CD8-positive, alpha-beta memory T cell (primary cell): ENCODE measurements at places on chromosomes 13 and 19. TPM values are rescaled to one million over a fixed set of nuclear protein-coding genes. Genes with fewer than 3 reads are reported as not detected.

GRCh38 chr19:18379803-18380747, 5.9 kb upstream of the GDF15 start:
- peak overlapping the region; percentile 57 for H3K27ac ChIP-seq
- no peak for DNase-seq
- no peaks in the 10 kb centered on the region for H3K36me3 ChIP-seq
- H3K4me3 ChIP-seq, result no peak overlapping the region

The CCDC169 gene
- not detected for total RNA-seq

- no peaks in the 10 kb centered on the region for H3K36me3 ChIP-seq
- H3K27me3 ChIP-seq, result no peaks in the 10 kb centered on the region
- no peaks in the 10 kb centered on the region for H3K4me1 ChIP-seq
- no peak for DNase-seq
Measured at GRCh38 chr13:98349731-98350305, 172.7 kb upstream of the RNF113B start.

GRCh38 chr19:45676851-45677263, 8.8 kb downstream of the GIPR start:
- H3K27me3 ChIP-seq, result no peaks in the 10 kb centered on the region
- peak overlapping the region; percentile 59 for H3K4me3 ChIP-seq
- peaks cover 16% of the 10 kb centered on the region for H3K4me1 ChIP-seq
- peak; percentile 49 for DNase-seq
- H3K36me3 ChIP-seq, result no peaks in the 10 kb centered on the region

- no peaks in the 10 kb centered on the region for H3K27me3 ChIP-seq
- H3K4me1 ChIP-seq, result peaks cover 28% of the 10 kb centered on the region
- DNase-seq, result no peak
Measured at GRCh38 chr13:45301263-45301662, 39.7 kb downstream of the TPT1 start.

GRCh38 chr13:38265132-38265497, 84.5 kb upstream of the UFM1 start:
- no peak overlapping the region for H3K27ac ChIP-seq
- no peak for DNase-seq
- no peaks in the 10 kb centered on the region for H3K4me1 ChIP-seq
- no peaks in the 10 kb centered on the region for H3K27me3 ChIP-seq

- H3K36me3 ChIP-seq, result no peaks in the 10 kb centered on the region
- no peak overlapping the region for H3K4me3 ChIP-seq
- no peaks in the 10 kb centered on the region for H3K27me3 ChIP-seq
- H3K4me1 ChIP-seq, result no peaks in the 10 kb centered on the region
- no peak for DNase-seq
- no peak overlapping the region for H3K27ac ChIP-seq
Measured at GRCh38 chr13:107866941-107867623, 348.3 kb downstream of the LIG4 start.

The SLC8A2 gene
- not detected for total RNA-seq

DNA sequence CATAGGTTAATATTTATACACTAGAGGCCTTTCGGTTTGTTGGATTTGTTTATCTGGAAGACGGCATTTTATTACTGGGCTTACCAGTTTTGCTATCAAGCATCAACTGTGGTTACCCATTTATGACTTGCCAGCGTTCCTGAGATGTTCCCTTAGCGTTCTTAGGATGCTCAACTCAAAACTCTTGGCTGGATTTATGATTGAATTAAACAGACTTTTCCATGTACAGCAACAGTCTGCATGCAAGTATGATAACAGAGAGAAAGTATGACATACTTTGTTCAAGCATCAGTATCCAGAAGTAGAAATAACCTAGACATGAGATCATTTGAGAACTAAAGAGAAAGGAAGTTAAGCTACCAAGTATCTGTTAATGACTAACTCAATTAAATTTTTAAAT, 29.9 kb upstream of the RNF113B start:
- no peaks in the 10 kb centered on the region for H3K36me3 ChIP-seq
- no peaks in the 10 kb centered on the region for H3K4me1 ChIP-seq
- DNase-seq, result no peak
- H3K4me3 ChIP-seq, result no peak overlapping the region
- H3K27ac ChIP-seq, result no peak overlapping the region
- no peaks in the 10 kb centered on the region for H3K27me3 ChIP-seq

The PTH2 gene
- total RNA-seq, result not detected

The OR7C1 gene
- total RNA-seq, result not detected

GRCh38 chr19:5956323-5956722, 21.6 kb downstream of the RANBP3 start:
- H3K27ac ChIP-seq, result no peak overlapping the region
- H3K4me3 ChIP-seq, result no peak overlapping the region
- no peaks in the 10 kb centered on the region for H3K36me3 ChIP-seq

DNA sequence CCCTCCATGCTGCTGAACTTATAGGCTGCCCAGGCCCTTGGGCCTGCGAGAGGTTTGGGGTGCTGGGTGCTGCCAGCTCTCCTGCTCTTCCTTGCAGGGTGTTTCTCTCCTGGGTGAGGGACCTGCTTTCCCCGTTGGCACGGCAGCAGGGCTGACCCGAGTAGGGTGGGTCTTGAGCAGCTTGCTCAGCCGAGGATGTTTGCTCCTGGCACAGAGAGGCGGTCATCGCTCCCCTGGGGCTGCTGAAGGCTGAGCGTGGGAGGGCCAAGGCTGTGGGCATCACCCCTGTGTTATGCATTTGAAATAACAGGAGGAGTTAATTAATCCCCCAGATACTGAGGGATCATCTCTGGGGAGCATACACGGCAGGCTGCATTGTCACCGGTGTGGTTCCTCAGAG, 5.3 kb downstream of the KCTD15 start:
- H3K4me1 ChIP-seq, result no peaks in the 10 kb centered on the region
- H3K4me3 ChIP-seq, result no peak overlapping the region
- DNase-seq, result no peak
- H3K27ac ChIP-seq, result no peak overlapping the region
- H3K27me3 ChIP-seq, result no peaks in the 10 kb centered on the region

The LENG1 gene
- total RNA-seq, result 6.8 TPM

DNA sequence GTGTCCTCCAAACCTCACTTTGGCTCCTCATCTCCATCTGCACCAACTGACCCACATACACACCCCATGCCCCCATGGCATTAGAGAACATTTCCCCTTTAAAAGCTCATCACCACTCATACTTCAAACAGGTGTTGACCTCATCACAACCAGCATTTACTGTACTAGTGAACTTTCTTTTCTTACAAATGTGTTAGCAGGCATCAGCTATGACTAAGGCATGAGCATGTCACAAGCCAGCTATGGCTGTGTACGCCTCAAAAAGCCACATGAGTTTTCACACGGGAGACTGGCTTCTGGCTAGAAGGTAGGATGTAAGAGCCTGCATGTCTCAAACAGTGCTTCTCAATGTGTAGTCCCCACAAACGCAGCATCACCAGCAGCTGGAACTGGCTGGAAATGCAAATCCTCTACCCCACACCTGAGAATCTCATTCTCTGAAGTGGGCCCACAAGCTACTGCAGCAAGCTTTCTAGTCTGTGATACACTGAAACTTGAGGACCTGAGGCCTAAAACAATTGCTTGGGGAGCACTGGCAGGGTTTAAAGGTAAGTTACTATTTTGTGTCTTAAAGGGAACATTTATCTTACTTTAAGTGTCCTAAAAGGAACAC, 66.8 kb downstream of the TUBGCP3 start:
- H3K4me1 ChIP-seq, result no peaks in the 10 kb centered on the region
- no peak for DNase-seq
- no peak overlapping the region for H3K4me3 ChIP-seq
- peaks cover 15% of the 10 kb centered on the region for H3K36me3 ChIP-seq
- H3K27ac ChIP-seq, result no peak overlapping the region

The KEAP1 gene
- total RNA-seq, result 101 TPM

DNA sequence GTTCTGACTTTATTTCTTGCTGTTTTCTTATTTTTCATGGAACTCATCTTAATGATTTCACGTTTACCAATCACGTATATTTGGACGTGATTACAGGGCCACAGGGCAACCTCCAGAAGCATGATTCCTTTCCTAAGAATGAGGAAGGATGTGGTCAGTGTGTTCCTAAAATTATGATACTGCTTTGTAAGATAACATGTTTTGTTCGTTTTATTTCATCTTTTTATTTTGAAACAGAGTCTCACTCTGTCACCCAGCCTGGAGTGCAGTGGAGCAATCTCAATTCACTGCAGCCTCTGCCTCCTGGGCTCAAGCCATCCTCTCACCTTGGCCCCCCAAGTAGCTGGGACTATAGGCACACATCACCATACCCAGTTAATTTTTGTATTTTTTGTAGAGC, 24.8 kb upstream of the LAIR1 start:
- no peaks in the 10 kb centered on the region for H3K27me3 ChIP-seq
- no peak overlapping the region for H3K27ac ChIP-seq
- no peaks in the 10 kb centered on the region for H3K36me3 ChIP-seq
- no peak overlapping the region for H3K4me3 ChIP-seq
- DNase-seq, result no peak

GRCh38 chr13:114226699-114227323, 7.9 kb upstream of the CDC16 start:
- H3K4me3 ChIP-seq, result no peak overlapping the region
- no peaks in the 10 kb centered on the region for H3K36me3 ChIP-seq

DNA sequence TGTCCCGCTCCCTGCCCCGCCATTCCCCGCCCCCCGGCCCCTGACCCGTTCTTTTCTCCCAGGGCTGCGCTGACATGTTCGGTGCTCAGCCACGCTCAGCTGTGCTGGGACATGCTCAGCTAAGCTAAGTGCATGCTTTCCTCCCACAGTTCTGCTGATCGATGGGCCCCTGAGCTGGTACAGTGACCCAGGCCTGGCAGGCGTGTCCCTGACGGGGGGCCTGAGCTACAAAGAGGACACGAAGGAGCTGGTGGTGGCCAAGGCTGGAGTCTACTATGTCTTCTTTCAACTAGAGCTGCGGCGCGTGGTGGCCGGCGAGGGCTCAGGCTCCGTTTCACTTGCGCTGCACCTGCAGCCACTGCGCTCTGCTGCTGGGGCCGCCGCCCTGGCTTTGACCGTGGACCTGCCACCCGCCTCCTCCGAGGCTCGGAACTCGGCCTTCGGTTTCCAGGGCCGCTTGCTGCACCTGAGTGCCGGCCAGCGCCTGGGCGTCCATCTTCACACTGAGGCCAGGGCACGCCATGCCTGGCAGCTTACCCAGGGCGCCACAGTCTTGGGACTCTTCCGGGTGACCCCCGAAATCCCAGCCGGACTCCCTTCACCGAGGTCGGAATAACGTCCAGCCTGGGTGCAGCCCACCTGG, 3.7 kb downstream of the TNFSF9 start:
- H3K4me1 ChIP-seq, result peaks cover 55% of the 10 kb centered on the region
- H3K27ac ChIP-seq, result no peak overlapping the region
- peaks cover 9% of the 10 kb centered on the region for H3K27me3 ChIP-seq
- H3K4me3 ChIP-seq, result no peak overlapping the region

The NANOS3 gene
- total RNA-seq, result 1.5 TPM

The ZNF837 gene
- total RNA-seq, result 2.3 TPM

DNA sequence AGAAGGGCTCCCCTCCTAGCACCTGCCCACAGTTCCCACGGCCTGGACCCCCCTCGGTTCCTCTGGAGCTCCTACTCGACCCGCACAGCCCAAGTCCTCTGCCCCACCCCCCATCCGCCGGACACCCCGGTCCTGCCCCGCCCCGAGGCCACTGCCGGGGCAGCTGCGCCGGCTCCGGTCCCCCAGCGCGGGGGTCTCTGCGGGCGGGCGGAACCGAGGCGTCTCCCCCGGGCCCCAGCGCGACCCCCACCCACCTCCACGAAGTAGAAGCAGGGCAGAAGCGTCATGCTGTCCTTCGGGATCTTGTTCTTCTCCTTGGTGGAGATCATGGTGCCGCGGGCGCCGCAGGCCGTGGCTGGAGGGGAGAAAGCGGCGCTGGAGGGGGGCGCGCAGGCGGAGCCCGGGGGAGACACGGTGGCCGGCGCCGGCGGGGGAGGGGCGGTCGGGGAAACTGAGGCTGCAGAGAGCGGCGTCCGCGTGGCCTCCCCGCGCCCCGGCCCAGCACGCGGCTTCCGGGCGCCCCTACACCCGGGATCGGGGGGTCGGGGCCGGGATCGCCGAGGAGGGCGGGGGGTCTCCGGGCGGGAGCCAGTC, 427 bp downstream of the PLPPR3 start:
- no peak overlapping the region for H3K4me3 ChIP-seq
- peaks cover 6% of the 10 kb centered on the region for H3K27me3 ChIP-seq
- no peak overlapping the region for H3K27ac ChIP-seq
- no peaks in the 10 kb centered on the region for H3K4me1 ChIP-seq

The VSTM1 gene
- not detected for total RNA-seq

The SIGLEC6 gene
- not detected for total RNA-seq

DNA sequence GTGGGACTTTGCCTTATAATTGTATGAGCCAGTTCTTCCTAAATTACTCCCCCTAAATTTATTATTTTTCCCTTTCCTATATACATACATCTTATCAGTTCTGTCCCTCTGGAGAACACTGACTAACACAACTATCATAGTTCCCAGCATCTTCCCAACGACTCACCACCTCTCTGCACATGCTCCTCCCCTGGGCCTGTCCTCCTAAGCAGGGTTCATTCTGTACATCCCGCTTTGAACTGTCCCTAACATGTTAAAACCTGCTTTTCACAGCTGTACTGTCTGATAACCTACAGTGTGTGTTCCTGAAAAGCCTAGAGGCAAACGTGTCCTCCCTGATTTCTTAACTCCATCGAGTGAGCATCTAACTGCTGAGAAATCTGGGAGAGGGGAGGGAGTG, 141.7 kb downstream of the EFNB2 start:
- DNase-seq, result no peak
- H3K27ac ChIP-seq, result no peak overlapping the region
- H3K27me3 ChIP-seq, result no peaks in the 10 kb centered on the region
- no peaks in the 10 kb centered on the region for H3K4me1 ChIP-seq

- no peak overlapping the region for H3K27ac ChIP-seq
- peaks cover 48% of the 10 kb centered on the region for H3K36me3 ChIP-seq
- no peak for DNase-seq
- no peaks in the 10 kb centered on the region for H3K27me3 ChIP-seq
Measured at GRCh38 chr19:7469669-7470285, 19.1 kb downstream of the PEX11G start.

DNA sequence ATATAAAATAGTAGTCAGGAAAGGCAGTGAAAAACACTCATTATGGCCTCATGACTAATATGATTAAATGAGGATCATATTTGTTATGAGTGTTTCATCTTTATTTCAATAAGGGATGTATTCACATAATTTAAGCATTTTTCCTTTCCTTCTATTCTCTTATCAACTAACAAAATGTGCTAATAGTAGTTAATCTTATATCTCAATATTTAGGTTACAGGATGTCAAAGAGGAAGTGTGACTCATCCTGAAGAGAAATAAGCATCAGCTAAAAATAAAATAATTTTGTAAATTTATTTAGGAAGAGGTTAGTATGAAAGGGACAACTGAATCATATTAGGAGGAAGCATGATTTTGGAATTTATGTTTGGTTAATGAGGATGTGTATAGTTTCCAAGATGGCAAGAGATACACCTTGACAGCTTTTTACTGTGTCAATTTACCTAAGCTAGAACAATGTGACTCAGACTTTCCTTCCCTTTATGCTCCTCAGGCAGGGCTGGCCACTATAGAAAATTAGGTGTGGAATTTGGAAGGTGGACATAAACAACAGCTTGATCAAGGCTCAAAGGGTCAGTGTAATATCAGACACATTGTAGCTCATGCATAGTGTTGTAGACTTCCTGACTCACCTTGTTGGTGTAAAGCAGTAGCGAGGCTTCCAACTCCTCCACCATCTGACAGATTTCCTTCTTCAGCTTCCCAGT, 172.7 kb downstream of the SLITRK1 start:
- H3K27me3 ChIP-seq, result no peaks in the 10 kb centered on the region
- no peaks in the 10 kb centered on the region for H3K36me3 ChIP-seq
- no peak overlapping the region for H3K27ac ChIP-seq
- no peaks in the 10 kb centered on the region for H3K4me1 ChIP-seq
- H3K4me3 ChIP-seq, result no peak overlapping the region
- no peak for DNase-seq

GRCh38 chr19:10817291-10818038, 18.5 kb downstream of the TMED1 start:
- DNase-seq, result no peak
- H3K36me3 ChIP-seq, result peaks cover 19% of the 10 kb centered on the region
- H3K27ac ChIP-seq, result no peak overlapping the region
- H3K27me3 ChIP-seq, result no peaks in the 10 kb centered on the region
